Fibroblast of villous mesenchyme (primary cell): ENCODE measurements at places on chromosomes 4 and X. TPM values are rescaled to one million over a fixed set of nuclear protein-coding genes. Genes with fewer than 3 reads are reported as not detected.
A peak's percentile ranks its signal among the peaks of the same experiment; 100 is the strongest.

DNA sequence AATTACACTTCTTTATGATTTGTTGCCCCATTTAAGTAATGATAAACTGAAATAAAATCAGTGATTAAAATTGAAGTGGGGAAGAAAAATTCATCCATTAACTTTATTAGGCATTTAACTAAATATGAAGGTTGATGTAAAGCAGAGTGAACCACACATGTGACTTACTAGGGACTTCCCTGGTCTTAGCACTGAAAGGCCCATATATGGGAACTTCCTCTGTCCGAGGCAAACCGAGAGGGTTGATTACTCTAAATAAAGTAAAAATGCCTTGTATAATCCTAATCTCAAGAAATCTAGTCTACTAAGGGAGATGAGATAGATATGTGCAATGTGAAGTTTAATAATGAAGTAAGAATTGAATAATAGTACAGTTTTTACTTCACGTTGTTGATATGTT is 403.9 kb upstream of the RPS6KA3 start:
- no peak for DNase-seq

DNA sequence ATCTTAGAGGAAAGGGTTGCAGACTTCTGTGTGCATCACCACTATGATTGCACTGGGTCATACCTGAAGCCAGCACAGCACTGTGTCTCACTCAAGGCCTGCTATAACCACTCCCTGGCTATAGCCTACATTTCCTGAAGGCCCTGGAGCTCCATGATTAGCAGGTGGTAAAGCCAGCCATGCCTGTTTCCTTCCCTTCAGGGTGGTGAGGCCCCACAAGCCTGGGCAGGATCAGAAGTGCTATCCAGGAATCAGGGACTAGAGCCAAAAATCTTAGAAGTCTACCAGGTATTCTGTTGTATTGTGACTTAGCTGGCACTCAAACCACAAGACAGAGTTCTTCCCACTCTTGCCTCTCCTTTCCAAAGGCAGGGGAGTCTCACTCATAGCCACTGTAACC is 734.6 kb downstream of the GLUD2 start:
- no peak for DNase-seq

GRCh38 chr4:102789317-102789717 is 28.5 kb upstream of the MANBA start:
- peak; percentile 65 for DNase-seq

GRCh38 chr4:71549516-71550160 is 210.8 kb downstream of the SLC4A4 start:
- DNase-seq = no peak

DNA sequence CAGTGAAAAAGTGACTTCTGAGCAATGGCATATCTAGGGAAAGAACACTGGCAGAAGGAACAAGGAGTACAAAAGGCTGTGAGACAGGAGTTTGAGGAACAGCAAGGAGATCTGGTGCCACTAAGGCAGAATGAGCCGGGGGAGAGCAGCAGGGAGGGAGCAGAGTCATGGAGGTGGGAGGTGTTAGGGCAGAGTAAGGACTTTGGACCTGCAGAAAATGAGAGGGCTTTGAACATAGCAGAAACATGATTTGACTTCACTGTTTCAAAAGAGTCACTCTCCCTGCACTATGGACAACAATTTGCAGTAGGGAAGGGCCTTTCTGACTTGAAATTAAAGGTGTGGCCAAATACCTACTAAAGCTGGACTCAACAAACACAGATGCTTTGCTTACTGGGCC is 356.2 kb downstream of the ADGRL3 start:
- no peak for DNase-seq

GRCh38 chr4:142547974-142548373 is 298.1 kb downstream of the INPP4B start:
- DNase-seq = peak; percentile 47

- no peak for DNase-seq
These were observed 89.8 kb upstream of the ARMCX2 start for GRCh38 chrX:101749436-101749835.

GRCh38 chrX:111355523-111356115 is 56.4 kb downstream of the DCX start:
- no peak for DNase-seq

CT45A10 gene
- total RNA-seq = not detected in 2 replicates

KLF8 gene
- 2.3 and 3.0 TPM in 2 replicates for total RNA-seq

DNA sequence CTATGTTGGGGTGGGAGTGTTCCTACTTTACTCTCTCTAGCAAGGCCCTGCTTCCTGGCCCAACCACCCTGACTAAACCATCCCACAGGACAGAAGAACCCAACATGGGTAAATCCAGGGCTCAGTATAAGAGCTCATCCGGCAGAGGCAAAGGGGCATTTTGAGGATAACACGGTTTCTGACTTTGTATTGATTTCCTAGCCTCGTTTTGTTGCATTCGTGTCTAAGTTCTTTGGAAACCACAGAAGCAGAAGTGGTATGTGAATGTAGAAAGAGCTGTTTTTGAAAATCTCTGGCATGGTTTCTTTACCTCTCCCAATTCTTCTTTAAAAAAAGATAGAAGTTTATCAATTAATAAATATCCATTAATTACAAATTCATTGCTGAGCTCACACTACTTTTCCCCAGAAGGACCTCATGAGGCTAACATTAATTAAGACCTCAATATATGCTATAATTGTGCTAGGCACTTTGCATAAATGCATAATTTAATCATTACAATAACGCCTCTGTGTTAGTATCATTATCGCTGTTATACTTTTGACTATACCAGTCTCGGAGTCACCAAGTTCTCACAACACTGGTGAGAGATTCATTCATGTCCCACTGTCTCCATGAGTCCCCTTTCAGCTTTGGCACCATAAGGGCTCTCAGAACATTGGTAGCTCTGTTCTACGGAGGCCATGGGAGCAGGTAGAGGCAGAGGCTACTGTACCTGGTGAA is 5.8 kb upstream of the CLNK start:
- DNase-seq = no peak

FOXP3 gene
- total RNA-seq = under 0.01 TPM in 1 of 2 replicates, not detected in the other

- no peak for DNase-seq
These were observed 159.4 kb upstream of the TENM3 start for GRCh38 chr4:182083671-182084410.

ZCCHC12 gene
- total RNA-seq = under 0.01 TPM in 1 of 2 replicates, not detected in the other

DNA sequence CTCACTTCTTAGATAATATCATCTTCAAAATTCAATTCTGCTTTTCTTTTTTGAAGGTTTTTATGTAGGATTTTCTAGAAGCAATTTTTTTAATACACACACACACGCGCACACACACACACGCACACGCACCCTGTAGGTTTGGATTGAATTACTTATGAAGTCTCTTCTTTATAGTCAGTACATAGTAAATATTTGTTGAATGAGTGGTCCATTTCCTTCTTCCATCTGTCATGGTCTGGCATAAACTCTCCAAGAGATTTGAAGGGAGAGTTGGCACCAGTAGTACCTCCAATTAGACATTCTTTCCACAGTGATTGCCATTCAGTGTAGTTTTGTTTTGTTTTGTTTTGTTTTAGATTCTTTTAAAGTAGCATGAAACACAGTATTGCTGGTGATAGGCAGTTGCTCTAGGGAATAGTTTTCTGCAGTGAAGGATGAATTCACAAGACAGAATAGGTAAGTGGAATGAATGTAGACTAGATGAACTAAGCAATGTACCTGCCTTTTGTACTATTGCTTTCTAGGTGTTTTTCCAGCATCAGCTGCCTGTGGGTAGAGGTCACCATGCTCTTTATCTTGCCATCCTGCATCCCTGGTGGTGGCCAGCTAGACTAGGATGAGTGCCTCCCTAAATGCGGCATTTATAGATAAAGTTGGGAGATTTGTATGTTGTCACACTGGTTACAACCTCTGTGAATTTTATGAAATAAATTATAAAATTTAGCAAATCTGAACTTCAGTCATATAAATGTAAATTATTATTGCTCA is 20.5 kb downstream of the PDLIM5 start:
- DNase-seq = no peak

GRCh38 chr4:81030061-81030980 is at the start of gene BMP3:
Gene BMP3, plus strand, starts transcription at chr4:81030708. Its CDS starts 577 bp downstream, at chr4:81031285.
- DNase-seq = peak; percentile 1

DNA sequence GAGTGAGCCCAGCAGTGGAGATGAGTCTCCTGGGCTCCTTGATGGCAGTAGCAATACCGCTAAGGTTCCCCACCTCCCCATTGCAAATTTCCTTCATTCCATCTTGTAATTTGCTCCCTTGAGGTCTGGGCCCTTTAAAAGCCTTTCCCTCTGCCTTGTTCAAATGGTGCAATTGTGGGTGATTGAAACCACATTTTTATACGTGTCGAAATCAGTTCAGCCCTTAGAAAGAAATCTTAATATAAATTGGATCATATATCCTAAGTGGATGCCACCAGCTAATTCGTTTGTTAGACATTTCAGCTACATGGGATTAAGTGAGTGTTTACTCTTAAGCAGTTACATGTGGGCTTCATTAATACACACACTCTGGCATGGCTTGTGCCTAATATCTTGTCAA is 68.6 kb downstream of the NHS start:
- no peak for DNase-seq

- no peak for DNase-seq
These were observed 13.9 kb downstream of the SLC2A9 start for GRCh38 chr4:10007436-10007740.

GRCh38 chrX:153668423-153669173 is 5.0 kb downstream of the PNCK start:
- no peak for DNase-seq

UNC5C gene
- total RNA-seq = under 0.01 and 0.43 TPM in 2 replicates

CD38 gene
- total RNA-seq = under 0.01 TPM in 2 replicates

GRCh38 chr4:94603170-94603747 is 151.5 kb downstream of the PDLIM5 start:
- peak; percentile 95 for DNase-seq
